ENCODE measurements at places on chromosomes 1 and 21.

- no peak for DNase-seq
Measured at GRCh38 chr1:228210076-228210651, 2.3 kb downstream of the OBSCN start.

GRCh38 chr1:205434738-205435137 is 12.9 kb upstream of the LEMD1 start:
- DNase-seq = no peak

DNA sequence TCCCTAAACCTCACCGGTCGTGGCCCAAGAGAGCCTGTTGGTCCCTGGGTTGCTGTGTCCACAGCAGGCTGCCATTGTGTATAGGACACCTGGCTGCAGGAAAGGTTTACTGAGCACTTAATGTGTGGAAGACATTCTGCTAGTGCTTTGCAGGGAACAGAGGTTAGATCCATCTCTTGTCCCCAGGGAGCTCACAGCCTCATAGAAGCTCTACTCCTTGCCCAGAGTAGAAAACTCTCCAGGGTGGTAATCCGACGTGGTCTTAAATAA is 16.9 kb upstream of the ALPL start:
- no peak for DNase-seq

DNA sequence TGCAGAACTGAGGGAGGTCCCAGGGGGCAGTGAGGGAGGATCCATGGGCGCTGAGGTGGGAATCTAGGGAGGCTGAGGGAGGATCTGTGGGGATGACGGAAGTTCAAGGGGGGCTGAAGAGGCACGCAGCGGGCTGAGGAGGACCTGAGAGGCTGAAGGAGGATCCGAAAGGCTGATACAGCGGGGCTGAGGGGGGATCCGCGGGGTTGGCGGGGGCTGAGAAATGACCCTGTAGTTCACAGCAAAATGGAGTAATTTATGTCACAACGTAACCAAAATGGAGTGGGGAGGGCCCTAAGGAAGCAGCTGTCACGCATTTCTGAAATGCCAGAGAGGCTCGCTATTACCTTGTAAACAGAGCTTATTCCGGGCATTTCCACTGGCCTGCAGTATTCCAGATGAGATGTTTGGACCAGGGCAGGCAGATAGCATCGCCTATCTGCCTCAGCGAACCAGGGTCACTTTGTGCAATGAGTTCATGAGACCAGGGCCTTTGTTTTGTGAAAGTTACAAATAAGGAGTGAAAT is 926 bp upstream of the MRPL55 start:
- DNase-seq = no peak

DNA sequence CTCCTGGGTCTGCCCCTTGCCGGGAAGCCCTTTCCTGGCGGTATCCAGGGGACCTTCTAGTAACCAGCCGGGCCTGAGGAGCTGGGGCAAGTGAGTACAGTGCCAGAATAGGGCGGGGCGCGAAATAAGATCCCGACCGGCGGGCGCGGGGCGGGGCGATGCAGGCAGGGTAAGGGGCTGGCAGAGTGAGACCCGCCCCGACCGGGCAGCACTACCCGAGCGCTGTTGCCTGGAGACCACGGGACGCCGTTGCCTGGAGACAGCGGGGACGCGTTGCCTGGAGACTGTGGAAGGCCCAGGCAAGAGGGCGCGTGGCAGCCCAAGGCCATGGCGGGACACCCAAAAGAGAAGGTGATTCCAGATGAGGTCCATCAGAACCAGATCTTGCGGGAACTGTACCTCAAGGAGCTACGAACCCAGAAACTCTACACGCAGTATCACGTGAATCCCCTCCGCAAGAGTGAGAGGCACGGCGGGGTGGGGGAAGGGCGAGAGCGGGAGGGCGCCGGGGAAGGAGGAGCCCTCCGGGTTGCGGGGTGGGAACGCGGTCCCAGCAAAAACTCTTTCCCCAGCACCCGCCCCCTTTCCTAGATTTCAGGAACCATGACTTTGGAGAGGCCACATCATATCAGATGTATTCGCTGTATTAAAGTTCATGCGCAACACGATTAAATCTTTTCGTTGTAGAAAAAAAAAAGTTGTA is 24.3 kb downstream of the EBNA1BP2 start:
- DNase-seq = no peak

DNA sequence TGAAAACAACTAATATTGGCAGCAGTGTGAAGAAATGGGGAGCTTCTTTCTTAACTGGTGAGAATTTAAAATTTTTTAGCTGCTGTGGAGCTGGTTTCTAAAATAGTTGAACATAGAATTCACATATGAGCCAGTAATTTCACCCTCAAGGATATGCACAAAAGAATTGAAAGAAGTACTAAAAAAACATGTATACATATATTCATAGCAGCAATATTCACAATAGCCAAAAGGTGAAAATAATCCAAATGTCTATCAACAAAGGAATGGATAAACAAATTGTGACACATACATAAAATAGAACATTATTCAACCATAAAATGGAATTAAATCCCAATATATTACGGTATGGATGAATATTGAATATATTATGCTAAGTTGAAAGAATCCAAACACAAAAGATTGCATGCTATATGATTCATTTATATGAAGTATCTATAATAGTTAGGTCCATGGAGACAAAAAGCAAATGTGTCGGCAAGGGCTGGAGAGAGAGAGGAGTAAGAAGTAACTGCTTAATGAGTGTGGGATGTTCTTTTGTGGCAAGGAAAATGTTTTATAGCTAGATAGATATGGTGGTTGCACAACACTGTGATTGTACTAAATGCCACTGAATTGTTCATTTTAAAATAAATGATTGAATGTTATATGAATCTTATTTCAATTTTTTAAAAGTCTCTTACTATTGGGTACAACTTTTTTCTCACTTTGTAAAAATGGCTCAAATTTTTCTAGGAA is 14.8 kb upstream of the COL11A1 start:
- no peak for DNase-seq

Data from stimulated activated CD8-positive, alpha-beta memory T cell treated with anti-CD3 and anti-CD28 coated beads, Interleukin-4, amount 100 ng/mL, for 4 hours (primary cell).